ENCODE measurements at places on chromosomes 5 and 9. TPM values are rescaled to one million over a fixed set of nuclear protein-coding genes. Genes with fewer than 3 reads are reported as not detected.

GRCh38 chr5:138263581-138263980, 10.8 kb downstream of the GFRA3 start:
- no peaks in the 10 kb centered on the region for H3K4me1 ChIP-seq
- peaks cover 4% of the 10 kb centered on the region for H3K27me3 ChIP-seq
- no peaks in the 10 kb centered on the region for H3K36me3 ChIP-seq
- no peak overlapping the region for H3K27ac ChIP-seq
- no peak for DNase-seq

PPIC gene
- 14.2 TPM for total RNA-seq

- no peaks in the 10 kb centered on the region for H3K4me1 ChIP-seq
- peak; percentile 55 for DNase-seq
- H3K36me3 ChIP-seq: no peaks in the 10 kb centered on the region
- no peaks in the 10 kb centered on the region for H3K27me3 ChIP-seq
Measured at GRCh38 chr9:18800579-18800978, 232.4 kb downstream of the SAXO1 start.

DNA sequence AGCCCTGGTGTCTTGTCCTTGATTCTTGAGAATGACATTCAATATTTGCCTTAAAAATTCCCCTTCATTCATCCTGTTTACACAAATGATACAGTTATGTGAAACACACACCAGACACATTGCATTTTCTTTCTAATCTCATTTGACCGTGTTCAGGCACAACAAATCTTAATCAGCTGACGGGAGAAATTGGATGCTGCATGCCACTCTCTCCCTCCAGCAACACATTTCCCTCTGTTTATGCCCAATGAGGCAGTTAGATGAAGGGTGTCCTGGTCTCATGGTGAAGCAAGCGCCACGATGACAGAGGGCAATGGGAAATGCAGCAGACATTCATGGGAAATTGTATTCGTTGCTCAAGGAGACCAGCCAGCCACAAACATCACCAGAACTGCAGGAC, 3.2 kb upstream of the FGF1 start:
- DNase-seq: no peak
- no peak overlapping the region for H3K4me3 ChIP-seq
- H3K27me3 ChIP-seq: no peaks in the 10 kb centered on the region
- no peak overlapping the region for H3K27ac ChIP-seq

- H3K36me3 ChIP-seq: no peaks in the 10 kb centered on the region
- H3K27ac ChIP-seq: no peak overlapping the region
- no peak overlapping the region for H3K4me3 ChIP-seq
Measured at GRCh38 chr5:171580502-171581265, 161.2 kb downstream of the FGF18 start.

- peak overlapping the region; percentile 89 for H3K27ac ChIP-seq
- DNase-seq: peak; percentile 68
- peak overlapping the region; percentile 89 for H3K4me3 ChIP-seq
Measured at GRCh38 chr9:96619124-96619465, 548 bp downstream of the CDC14B start.

HINT1 gene
- total RNA-seq: 251 TPM

- H3K36me3 ChIP-seq: no peaks in the 10 kb centered on the region
- no peaks in the 10 kb centered on the region for H3K4me1 ChIP-seq
- H3K4me3 ChIP-seq: no peak overlapping the region
- no peak overlapping the region for H3K27ac ChIP-seq
- no peaks in the 10 kb centered on the region for H3K27me3 ChIP-seq
- no peak for DNase-seq
Measured at GRCh38 chr5:126811515-126812198, 34.7 kb downstream of the LMNB1 start.

DNA sequence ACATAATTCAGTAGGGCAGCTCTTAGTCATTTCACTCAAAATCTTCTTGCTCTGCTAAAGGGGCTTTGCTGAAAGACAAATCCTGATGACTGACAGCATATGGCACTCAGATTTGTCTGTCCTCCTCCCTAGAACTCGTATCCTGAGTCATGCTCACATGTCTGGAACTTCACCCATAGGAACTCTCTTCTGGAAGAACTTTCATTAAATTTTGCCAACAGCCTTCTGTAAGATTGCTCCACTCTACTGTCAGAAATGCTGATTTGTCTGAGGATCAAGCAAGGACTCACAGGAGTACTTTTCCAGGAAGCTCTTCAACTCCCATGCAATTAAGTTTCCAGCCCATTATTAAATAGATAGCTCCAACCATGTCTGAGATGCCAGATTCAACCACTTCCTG, 59.8 kb upstream of the SNX2 start:
- no peak overlapping the region for H3K27ac ChIP-seq
- no peaks in the 10 kb centered on the region for H3K27me3 ChIP-seq
- no peak for DNase-seq

DNA sequence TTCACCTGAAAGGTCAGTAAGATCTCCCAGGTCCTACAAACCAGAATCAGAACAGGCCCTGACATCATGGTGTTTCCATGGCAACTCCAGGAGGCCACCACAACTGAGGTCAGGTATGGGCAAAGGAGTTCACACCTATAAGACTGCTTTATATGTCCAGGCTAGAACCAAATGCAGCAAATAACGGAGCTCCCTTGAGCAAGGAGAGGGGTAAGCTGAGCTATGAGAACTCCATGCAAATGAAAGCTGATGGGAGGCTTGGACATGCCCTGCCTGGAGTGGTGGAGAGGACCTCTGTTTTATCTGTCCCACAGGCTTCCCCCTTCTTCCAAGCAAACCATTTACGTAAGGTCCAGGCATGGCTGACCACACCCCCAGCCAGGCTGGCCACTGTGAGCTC, 207.7 kb downstream of the SPOCK1 start:
- H3K27ac ChIP-seq: no peak overlapping the region
- H3K36me3 ChIP-seq: no peaks in the 10 kb centered on the region
- H3K4me1 ChIP-seq: no peaks in the 10 kb centered on the region

- no peak for DNase-seq
- no peak overlapping the region for H3K27ac ChIP-seq
- no peak overlapping the region for H3K4me3 ChIP-seq
- no peaks in the 10 kb centered on the region for H3K27me3 ChIP-seq
- H3K4me1 ChIP-seq: peaks cover 11% of the 10 kb centered on the region
Measured at GRCh38 chr5:109739741-109740728, 50.3 kb downstream of the MAN2A1 start.

DNA sequence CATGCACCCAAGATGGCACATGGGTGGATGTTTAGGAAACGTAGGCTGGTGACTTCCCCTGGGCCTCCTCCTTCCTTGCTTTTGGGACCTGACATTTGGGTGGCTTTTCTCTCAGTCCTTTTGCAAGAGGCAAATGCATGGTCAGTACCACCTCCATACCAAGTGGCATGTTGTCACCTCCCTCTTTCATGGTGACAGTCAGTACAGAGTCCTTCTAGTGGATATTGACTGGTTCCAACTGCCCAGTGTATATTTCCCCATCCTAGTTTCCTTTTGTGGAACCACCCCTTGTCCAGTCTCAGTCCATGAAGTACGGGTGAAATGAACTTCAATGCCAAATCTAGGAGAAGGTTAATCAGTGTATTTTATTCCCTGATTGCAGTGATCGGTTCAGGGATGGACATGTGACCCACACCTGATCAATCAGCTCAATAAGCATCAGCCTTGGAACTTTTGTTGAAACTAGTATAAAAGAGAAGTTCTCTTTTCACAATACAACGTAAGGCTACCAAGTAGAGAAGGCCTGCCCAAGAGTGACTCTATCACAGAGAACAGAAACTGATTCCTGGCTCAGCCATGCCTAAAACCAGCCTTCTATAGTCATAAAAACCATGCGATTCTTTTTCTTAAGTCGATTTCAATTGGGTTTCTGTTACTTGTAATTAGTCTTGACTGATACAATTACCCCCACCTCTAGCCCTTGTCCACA, 143.4 kb upstream of the KLF9 start:
- no peak overlapping the region for H3K27ac ChIP-seq
- no peak for DNase-seq
- H3K4me1 ChIP-seq: peaks cover 14% of the 10 kb centered on the region
- no peak overlapping the region for H3K4me3 ChIP-seq
- no peaks in the 10 kb centered on the region for H3K36me3 ChIP-seq
- H3K27me3 ChIP-seq: no peaks in the 10 kb centered on the region

C9orf43 gene
- not detected for total RNA-seq

ENTPD8 gene
- not detected for total RNA-seq

DNA sequence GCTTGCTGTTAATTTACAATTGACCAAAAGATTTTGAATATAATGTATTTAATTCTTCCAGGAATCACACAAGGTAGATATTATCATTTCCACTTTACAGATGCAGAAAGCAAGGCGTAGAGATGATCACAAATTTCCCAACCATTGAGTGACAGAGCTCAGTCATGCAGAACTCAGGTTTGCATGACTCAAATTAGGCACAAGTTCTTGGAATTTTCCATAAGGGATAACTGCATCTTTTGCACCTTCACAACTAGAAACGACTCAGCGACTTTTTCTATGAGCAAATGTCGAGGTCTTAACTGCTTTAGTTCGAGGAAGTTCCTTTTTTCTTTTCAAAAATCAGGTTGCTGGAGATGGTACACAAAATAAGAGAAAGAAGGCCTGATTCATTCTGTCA, 265.5 kb upstream of the PAPPA start:
- H3K27ac ChIP-seq: no peak overlapping the region
- H3K36me3 ChIP-seq: no peaks in the 10 kb centered on the region
- H3K27me3 ChIP-seq: no peaks in the 10 kb centered on the region
- no peak for DNase-seq

- no peaks in the 10 kb centered on the region for H3K27me3 ChIP-seq
- H3K4me1 ChIP-seq: no peaks in the 10 kb centered on the region
- H3K36me3 ChIP-seq: no peaks in the 10 kb centered on the region
- no peak overlapping the region for H3K27ac ChIP-seq
- no peak for DNase-seq
Measured at GRCh38 chr9:29796291-29796952, 2223.1 kb upstream of the C9orf72 start.

CCIN gene
- total RNA-seq: 0.50 TPM

UBE2QL1 gene
- under 0.01 TPM for total RNA-seq

DNA sequence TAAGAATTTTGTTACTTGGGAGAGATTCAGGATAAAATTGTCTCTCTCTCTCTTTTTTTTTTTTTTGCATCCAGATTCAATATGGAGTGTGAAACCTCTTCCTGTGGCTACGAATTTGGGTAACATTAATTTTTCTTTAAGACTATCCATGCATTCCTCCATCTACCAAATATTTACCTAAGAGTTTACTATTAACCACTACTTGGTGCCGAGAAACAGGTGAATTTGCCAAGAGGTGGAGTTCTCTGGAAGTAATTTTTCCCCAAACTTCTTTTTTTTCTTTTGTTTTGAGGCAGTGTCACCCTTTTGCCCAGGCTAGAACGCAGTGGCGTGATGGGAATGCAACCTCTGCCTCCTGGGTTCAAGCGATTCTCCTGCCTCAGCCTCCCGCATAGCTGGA, 206.3 kb upstream of the VLDLR start:
- no peaks in the 10 kb centered on the region for H3K27me3 ChIP-seq
- no peak for DNase-seq
- H3K36me3 ChIP-seq: no peaks in the 10 kb centered on the region
- no peak overlapping the region for H3K27ac ChIP-seq
- H3K4me3 ChIP-seq: no peak overlapping the region

DNA sequence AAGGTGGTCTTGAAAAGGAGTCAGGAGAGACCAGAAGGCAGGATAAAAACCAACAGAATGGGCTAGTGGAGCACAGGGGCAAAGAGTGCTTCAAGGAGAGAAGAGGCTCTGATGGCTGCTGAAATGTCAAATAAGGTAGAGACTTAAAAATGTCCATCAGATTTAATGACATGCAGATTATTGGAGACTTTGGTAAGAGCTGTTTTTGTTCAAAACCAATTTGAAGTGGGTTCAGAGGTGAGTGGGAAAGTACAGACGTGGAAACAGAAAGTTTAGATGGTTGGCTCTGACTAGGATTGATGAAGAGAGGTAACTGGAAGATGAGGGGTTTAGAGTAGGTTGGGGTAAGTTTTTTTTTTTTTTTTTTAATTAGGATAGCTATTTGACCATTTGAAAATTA, 14.1 kb downstream of the SLC25A46 start:
- H3K36me3 ChIP-seq: peaks cover 46% of the 10 kb centered on the region
- no peaks in the 10 kb centered on the region for H3K27me3 ChIP-seq
- no peak for DNase-seq
- H3K4me1 ChIP-seq: no peaks in the 10 kb centered on the region
- H3K27ac ChIP-seq: no peak overlapping the region

HACD4 gene
- 13.8 TPM for total RNA-seq

DNA sequence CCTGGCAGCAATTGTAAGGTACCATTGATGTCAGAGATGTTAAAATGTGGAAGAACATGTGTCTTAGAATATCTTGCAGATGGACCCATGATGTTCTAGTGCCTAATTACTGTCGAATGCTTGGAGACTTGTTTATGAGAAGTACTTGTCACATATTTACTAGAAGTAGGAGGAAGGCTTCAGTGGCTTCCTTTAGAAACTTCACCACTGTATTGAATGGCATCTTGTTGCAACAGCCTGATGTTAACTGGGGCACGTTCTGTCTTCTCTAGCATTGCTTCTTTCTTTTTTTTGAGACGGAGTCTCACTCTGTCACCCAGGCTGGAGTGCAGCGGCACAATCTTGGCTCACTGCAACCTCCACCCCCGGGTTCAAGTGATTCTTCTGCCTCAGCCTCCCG, 16.5 kb downstream of the UGCG start:
- no peak overlapping the region for H3K4me3 ChIP-seq
- no peaks in the 10 kb centered on the region for H3K36me3 ChIP-seq
- no peak for DNase-seq
- H3K27ac ChIP-seq: no peak overlapping the region
- no peaks in the 10 kb centered on the region for H3K27me3 ChIP-seq

- H3K27me3 ChIP-seq: no peaks in the 10 kb centered on the region
- peak overlapping the region; percentile 66 for H3K27ac ChIP-seq
- H3K4me1 ChIP-seq: no peaks in the 10 kb centered on the region
- H3K4me3 ChIP-seq: no peak overlapping the region
Measured at GRCh38 chr5:43563321-43563720, 6.4 kb upstream of the PAIP1 start.

DNA sequence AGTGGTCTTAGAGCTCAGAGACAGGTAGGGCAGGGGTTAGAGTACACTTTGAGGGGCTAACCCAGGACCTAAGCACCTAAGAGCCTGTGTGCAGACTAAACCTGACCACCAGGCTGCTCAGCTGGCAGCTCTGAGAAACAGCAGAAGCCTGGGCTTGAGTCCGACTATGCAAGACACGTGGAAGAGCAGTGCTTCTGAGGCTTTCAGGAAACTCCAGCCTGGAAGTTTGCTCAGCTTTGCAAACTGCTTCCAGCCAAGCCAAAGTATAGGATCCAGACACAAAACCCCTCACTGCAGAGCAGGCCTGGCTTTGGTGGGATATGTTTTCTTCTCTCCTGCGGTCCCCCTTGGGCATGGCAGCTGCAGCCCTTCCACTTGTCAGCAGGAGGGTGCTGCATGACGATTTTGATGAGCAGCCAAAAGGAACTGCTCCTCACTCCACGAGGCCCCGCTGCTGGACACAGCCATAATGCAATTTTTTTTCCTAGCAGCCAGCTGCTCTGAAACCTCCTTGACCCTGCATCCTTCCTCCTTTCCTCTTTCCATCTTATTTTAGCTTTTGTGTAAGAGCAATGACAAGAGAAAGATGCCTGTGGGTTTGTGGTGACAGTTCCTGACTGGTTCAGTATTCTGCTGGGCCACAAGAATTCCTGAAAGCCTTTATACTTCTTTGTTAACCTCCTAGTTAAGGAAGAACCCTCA, 123.1 kb downstream of the LIFR start:
- no peak for DNase-seq
- peaks cover 32% of the 10 kb centered on the region for H3K4me1 ChIP-seq
- H3K36me3 ChIP-seq: no peaks in the 10 kb centered on the region

RNF224 gene
- not detected for total RNA-seq

Data from esophagus muscularis mucosa (tissue), 4 donors.